ENCODE measurements at places on chromosomes 11 and 22. TPM values are rescaled to one million over a fixed set of nuclear protein-coding genes. Genes with fewer than 3 reads are reported as not detected.

TSGA10IP gene
- total RNA-seq = not detected

CLCF1 gene
- total RNA-seq = 2.3 TPM

KDM4D gene
- total RNA-seq = 1.1 TPM

PGA5 gene
- total RNA-seq = not detected

PRODH gene
- total RNA-seq = not detected

MPPED2 gene
- not detected for total RNA-seq

OR8G5 gene
- total RNA-seq = not detected

OR8J3 gene
- total RNA-seq = not detected
